ENCODE measurements at places on chromosomes 12 and 14.

DNA sequence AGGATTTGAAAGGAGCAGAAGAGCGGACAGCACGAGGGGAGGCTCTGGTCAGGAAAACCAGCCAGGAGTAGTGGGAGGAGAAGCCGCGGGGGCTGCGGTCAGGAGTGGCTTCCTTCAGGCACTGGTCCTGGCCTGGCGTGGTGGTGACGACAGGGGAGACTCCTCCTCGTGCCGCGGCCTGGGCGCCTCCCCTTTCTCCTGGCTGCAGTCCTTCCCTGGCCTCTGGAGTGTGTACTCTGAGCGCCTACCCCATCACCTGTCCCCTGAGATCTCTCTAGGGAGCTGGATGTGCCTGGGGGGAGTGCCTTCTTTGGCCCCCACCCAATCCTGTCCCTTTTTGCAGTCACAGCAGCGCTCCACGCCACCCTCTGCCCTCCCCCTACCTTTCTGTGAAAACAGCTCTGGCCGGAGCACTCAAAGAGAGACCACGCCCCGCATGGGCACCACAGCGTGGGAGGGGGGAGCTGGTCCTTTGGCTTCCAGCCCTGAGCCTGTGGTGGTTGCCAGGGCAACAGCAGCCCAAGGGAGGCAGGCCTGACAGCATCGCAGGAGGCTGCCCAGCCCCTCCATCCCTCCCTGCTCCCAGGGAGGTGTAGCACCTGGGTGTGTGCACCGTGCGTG is 125.9 kb downstream of the CALM1 start:
- peak; percentile 92 for DNase-seq

DNA sequence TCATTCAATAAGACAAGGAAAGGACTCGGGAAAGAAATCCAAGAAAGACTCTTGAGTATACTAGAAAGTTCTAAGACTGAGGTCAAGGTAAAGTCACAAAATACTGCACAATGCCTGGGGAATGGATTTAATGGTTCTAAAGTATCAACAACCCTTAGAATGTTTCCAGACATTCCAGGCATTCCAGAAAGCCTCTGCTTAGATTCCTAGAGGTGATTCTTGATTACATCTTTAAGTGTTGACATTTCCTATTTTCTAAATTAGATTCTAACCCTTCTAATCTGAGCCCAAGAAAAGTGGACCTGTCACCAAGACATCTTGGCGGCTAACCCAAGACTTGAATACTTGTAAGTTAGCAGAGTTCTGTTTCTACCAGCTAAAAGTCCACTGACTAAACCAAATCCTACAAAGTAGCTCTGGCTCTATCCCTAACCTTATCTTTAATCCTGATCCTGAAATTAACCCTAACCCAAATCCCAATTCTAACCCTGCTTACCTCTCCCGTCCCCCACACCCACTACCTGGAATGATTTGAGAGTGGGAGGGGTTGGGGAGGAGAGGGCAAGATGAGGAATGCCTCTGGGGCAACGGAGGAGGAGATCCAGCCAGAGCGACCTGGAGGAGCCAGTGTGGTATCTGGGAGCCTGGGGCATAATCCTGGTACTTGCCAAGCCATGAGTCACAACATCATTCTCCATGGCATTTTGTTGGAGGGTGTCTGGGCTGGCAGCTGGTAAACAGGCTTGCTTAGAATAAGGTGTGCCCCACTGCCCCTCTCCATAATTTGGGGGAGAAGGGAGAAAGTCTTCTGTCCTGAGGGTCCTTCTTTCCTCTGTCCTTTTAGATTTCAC is 93.4 kb upstream of the HOXC13 start:
- no peak for DNase-seq

DNA sequence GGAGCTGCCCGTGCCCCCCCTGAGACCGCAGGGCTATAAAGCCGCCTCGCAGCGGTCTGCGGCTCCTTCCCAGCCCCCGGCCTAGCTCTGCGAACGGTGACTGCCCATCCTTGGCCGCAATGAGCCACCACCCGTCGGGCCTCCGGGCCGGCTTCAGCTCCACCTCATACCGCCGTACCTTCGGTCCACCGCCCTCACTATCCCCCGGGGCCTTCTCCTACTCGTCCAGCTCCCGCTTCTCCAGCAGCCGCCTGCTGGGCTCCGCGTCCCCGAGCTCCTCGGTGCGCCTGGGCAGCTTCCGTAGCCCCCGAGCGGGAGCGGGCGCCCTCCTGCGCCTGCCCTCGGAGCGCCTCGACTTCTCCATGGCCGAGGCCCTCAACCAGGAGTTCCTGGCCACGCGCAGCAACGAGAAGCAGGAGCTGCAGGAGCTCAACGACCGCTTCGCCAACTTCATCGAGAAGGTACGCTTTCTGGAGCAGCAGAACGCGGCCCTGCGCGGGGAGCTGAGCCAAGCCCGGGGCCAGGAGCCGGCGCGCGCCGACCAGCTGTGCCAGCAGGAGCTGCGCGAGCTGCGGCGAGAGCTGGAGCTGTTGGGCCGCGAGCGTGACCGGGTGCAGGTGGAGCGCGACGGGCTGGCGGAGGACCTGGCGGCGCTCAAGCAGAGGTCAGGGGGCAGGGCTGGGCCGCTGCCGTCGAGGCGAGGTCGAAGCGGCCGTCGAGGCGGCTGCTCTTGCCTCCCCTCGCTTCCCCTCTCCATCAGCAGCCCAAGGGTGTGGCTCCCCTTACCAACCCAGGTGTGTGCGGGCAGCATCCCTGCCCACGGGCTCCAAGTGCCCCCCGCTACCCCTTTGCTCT is at the start of gene PRPH:
PRPH (plus strand) TSS at position 66 of the 855 bp plus-strand sequence; CDS start at position 120, 54 bp downstream.
- DNase-seq: no peak

DNA sequence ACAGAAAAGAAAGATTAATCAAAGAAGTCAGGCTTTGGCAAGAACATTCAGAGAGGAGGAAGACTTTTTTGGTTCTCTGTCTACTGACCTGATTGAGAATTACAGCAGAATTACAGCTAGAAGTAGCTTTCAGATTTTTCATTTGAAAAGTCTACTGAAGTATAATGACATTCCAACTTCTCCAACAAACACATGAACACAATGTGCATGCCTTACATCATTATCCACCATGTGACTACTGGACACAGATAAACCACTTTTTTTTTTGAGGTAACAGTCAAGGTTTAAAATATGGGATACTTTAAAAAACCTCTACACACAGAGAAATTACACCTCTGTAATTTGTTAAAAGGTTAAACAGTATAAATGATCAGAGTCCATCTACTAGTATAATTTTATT is 12.3 kb downstream of the BTBD7 start:
- no peak for DNase-seq

- no peak for DNase-seq
These were observed 2.9 kb upstream of the CMAS start for GRCh38 chr12:22042976-22043669.

DNA sequence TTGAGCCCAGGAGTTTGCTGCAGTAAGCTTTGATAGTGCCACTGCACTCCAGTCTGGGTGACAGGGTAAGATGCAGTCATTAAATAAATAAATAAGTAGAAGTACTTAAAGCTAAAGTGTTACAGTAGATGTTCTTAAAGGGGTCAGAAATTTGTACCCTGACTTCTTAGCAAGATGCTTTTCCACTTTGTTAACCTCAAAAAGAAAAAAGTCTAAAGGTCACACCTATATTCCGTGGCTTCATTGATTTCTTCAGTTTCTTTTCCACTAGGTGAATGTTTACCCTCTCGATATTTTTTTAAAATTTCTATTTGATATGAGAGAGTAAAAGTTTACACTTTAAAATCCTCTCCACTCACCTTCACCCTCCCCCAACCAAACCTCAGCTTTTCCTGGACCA is 64.3 kb upstream of the PLEKHA5 start:
- DNase-seq: no peak

- DNase-seq: no peak
These were observed 15.7 kb downstream of the ESR2 start for GRCh38 chr14:64278458-64278857.

GRCh38 chr12:67714648-67715047 is 66.1 kb downstream of the DYRK2 start:
- DNase-seq: no peak

- DNase-seq: peak; percentile 85
These were observed 26.9 kb upstream of the GCH1 start for GRCh38 chr14:54929556-54929955.

DNA sequence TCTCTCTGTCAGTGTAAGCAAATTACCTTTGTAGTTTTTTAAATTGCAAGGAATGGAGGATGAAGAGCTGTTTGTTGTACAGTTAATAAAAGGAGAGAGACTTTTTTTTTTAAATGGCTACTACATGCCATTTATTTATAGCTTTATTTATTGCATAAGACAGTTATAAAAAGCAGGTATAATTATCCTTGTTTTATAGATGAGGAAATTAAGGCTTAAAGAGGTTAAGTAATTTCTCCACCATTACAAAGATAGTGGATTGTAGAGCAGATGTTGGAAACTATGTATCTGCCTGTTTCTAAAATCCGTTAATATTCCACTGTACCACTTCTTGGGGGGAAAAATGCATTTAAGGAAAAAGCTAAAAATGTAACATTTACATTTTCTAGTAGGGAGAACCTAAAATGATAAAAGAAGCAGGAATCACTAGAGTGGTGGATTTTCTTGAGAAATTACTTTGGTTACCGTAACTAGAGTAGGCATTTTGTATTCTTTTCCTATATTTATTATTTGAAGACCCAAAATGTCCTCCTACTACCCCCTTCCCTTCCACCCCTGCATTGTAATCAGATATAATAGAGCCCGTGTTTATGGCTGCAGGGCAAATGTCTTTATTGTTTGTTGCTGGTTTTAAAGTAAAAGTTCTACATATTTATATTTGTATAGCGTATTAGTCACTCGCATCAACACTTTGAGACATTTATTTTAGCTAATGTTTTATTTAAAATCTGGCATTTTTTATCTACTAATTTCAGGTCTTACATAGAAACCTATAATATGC is 2.3 kb downstream of the SNAPC1 start:
- no peak for DNase-seq

GRCh38 chr14:64089920-64090319 is 204.3 kb downstream of the ESR2 start:
- DNase-seq: no peak

- DNase-seq: no peak
These were observed 12.9 kb downstream of the P2RX4 start for GRCh38 chr12:121222847-121223246.

DNA sequence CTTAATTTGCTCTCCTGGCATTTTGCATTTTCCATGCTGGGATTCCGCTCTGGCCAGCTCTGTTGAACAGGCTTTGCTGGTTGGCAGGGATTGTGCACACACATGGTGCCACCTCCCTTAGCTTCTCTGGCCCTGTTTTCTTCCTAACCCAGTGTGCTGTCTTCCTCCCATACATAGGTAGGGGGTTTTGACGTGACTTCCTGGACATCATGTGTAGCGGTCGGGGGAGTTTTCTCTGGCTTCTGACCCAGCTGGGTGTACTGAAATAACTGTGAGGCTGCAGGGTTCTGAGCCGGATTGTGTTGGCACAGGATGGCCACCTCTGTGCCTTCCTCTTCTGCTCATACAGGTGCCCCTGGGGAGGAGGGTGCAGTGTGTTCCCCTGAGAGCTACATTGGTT is 25.7 kb downstream of the C14orf132 start:
- no peak for DNase-seq

GRCh38 chr12:76690921-76691700 is 72.8 kb upstream of the ZDHHC17 start:
- no peak for DNase-seq

- no peak for DNase-seq
These were observed 554.9 kb downstream of the NRXN3 start for GRCh38 chr14:78725086-78725485.

DNA sequence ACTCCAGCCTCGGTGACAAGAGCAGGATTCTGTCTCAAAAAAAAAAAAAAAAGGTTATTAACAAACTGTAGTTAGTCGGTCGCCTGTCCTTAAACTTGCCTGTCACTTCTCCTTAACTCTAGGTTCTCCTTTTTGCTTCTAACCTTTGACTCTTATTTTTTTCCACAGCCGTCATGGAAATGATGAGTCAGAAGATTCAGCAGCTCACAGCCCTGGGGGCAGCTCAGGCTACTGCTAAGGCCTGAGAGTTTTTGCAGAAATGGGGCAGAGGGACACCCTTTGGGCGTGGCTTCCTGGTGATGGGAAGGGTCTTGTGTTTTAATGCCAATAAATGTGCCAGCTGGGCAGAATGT is 418 bp upstream of the MYG1 start:
- DNase-seq: no peak

- DNase-seq: no peak
These were observed 45.3 kb upstream of the PZP start for GRCh38 chr12:9253464-9253863.

GRCh38 chr14:96135285-96135684 is 69.4 kb upstream of the BDKRB2 start:
- no peak for DNase-seq

DNA sequence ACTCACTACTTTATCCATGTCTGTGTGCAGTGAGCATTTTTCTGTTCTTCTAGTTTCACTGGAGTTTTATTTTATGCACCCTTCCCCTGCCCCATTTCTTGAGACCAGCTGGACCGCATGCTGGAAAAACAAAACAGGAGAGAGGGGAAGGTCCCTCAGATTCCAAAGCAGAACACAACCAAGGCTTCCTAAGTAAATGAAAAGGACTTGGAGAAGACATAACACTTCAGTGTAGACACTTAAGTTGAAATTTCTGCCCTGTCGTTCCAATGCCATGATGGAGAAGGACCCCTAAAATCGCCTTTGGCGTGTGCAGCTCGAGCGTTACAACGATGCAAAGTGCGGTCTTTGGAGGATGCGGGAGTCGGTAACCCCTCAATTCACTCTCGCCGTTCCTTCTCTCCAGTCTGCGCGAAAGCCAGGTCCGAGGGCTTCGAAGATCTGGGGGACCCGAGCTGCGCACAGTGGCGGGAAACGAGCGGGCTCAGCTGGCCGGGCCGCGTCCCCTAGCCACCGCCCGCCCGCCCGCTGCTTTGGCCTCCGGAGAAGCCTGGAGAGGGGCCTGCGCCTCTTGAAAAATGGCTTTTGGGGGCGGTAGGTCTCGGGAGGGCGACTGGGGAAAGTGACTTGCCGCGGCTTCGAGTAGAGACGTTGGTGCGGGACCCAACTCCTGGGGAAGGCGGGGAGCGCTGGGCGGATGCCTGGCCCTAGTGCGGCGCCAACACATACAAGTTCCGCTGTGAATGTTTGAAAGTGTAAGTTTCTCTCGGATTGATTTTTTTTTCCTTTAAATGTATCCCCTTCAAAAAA is 11.2 kb upstream of the HOXC13 start:
- DNase-seq: no peak

GRCh38 chr14:95606266-95606665 is 71.4 kb downstream of the GLRX5 start:
- no peak for DNase-seq

DNA sequence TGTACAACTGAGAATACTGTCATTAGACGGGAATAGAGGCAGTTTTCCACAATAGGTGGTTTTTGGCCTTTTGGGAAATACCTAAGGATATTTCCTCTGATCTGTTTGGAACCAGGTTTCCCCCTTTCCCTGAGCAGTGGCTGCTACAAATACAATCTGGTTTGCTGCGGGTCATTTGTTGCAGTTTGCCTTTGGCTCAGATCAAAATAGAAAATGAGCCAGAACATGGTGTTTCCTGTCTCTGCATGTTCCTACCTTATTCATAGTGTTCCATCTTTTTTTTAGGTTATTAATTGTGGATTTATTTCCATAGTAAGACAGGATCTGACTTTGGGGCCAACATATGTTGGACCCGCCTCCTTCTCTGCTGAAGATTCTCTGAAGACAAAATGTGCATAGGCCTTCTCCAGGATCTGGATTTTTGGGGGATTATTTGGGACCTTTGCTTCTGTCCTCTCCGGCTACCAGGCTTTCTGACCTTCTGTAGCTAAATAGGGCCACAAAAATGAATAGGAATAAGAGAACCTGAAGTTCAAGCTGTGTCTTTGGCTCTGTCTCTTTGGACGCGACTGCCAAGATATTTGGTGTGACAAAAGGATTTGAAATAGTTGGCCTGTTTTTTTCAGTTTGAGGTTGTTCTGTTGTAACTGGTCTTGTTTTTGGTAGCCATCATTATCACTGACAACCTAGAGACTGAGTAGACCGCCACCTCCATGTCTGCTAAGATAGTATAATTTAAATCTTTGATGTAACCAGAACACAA is 146.9 kb downstream of the PRKCH start:
- no peak for DNase-seq

Data from NCI-H1092 (cell line).